Stimulated activated CD4-positive, alpha-beta T cell treated with anti-CD3 and anti-CD28 coated beads, Interleukin-4, amount 100 ng/mL, for 48 hours (primary cell): ENCODE measurements at places on chromosomes 13 and 19.

GRCh38 chr19:18478545-18479311 lies 40.8 kb upstream of the ISYNA1 start:
- DNase-seq = peak; percentile 75

- DNase-seq = no peak
Observed at GRCh38 chr13:40609972-40610726, 56.3 kb downstream of the FOXO1 start.

DNA sequence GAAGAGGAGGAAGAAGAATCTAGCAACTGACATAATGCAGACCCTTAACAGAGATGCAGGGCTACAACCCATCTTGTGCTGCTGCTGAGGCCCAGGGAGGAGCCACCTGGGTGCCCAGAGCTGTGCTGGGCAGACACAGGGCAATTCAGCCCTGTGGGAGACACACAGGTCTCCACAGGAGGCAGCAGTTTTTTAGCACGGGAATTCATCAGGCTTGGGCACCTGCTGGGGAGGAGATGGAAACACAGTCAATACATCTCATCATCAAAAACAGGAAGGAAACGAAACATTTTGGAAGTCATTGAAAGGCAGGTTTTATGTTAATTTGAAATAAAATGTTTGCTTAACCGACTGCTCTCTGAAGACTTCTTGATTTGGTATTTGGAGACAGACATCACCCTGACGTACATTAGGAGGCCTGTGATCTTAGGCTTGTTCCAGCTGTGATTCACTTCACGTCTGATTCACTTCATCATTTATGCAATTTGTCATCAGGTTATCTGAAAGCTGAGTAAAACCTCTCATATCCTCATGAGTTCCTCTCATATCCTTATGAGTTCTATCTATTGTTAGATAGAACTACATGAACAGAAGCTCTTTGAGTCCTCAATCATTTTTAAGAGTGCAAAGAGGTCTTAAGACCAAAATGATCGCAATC lies 77.4 kb downstream of the CYSLTR2 start:
- DNase-seq = no peak

DNA sequence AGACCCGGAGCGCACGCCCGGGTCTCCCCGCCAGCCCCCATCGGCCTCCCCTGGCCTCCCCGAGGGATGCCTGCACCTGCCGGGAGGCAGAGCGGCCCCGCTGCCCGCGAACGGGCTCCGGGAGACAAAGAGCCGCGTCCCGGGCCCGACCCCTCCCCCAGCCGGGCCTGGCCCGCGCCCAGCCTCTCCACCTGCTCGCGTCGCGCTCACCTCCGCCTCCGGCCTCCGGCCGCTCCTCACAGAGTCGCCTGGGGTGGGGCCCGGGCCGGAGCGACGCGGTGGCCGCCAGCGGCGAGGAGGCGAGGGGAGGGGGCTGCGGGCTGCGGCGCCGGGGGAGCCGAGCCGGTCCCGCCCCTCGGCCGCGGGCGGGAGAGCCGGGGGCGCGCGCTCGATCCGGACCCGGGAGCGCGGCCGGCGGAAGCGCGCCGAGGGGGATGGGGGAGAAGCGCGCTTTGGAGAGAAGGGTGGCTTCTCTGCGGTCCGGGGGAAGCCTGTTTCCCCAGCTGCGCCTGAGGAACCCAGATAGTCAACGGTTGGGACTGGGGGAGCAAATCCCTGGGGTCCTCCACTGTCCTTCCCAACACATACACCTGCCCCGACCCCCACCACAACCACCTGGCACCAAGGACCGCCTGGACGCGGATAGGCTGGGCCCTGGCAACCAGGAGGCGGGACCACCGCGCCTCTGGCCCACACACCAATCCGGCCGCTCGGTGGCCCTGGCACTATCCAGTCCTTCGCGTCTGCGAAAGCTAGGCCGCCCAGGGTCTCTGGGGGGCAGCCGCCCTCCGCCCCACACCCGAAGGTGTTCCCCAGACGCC lies at the start of gene PRR36:
Gene PRR36, minus strand, starts transcription at position 315 of the 821 bp plus-strand sequence. CDS start 701 bp downstream, outside the sequence.
- DNase-seq = no peak

- DNase-seq = no peak
Observed at GRCh38 chr13:106467427-106468122, 67.9 kb downstream of the EFNB2 start.

GRCh38 chr19:592101-592500 lies 2.4 kb downstream of the HCN2 start:
- DNase-seq = no peak
